ENCODE measurements at places on chromosomes 5 and 9. TPM values are rescaled to one million over a fixed set of nuclear protein-coding genes. Genes with fewer than 3 reads are reported as not detected.

The ZNF462 gene
- total RNA-seq: 14.7 TPM

The ANKRD18B gene
- total RNA-seq: 6.7 TPM

The CCDC183 gene
- total RNA-seq: 0.37 TPM

The OR13C3 gene
- total RNA-seq: not detected

The LIX1 gene
- not detected for total RNA-seq

The TSLP gene
- total RNA-seq: 2.5 TPM

The PCDHGB2 gene
- total RNA-seq: 1.2 TPM

Data from uterine smooth muscle cell (primary cell).